Activated CD4-positive, alpha-beta T cell treated with anti-CD3 and anti-CD28 coated beads for 1 hour (primary cell): ENCODE measurements at places on chromosomes 12 and 14.
A peak's percentile ranks its signal among the peaks of the same experiment; 100 is the strongest.

- no peak for DNase-seq
Observed at GRCh38 chr14:92398888-92399636, 76.1 kb downstream of the SLC24A4 start.

DNA sequence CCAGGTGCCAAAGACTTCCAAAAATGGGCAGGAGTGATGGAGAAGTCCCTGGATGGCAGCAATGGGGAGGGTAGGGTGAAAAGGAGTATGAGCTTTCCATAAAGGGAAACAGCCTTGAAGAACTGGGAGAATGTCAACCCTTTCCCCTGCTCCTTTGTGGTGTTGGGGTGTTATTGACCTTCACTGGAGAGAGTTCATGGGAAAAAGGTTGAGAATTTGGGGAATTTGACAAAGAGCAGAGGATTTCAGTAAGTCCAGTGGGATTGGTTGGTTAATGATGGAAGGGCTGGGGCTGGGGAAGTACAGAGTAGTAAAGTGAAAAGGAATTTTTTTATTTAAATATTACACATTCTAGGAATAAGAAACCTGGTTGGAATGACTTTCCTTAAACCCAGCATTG lies 116.6 kb downstream of the ERC1 start:
- DNase-seq, result no peak

- no peak for DNase-seq
Observed at GRCh38 chr12:101941306-101942249, 64.2 kb downstream of the DRAM1 start.

DNA sequence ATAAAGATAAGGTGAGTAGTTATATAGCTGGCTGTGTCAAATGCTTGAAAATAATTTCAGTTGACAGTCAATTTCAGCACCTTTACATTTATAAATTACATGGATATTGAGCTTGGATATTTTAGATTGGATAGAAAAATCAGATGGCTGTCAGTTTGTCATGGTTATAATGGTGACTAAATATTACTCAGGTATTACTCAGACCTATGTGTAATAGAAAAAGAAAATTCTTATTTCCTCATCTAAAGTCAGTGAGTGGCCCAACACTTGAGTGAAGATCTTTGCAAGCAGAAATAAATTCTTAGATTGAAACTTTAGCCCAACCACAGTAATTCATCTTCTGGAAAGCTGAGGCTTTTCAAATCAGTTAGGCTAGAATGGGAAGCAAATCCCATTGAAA lies 354.4 kb downstream of the NAV3 start:
- DNase-seq, result no peak

- no peak for DNase-seq
Observed at GRCh38 chr12:53558631-53559030, 51.3 kb upstream of the NPFF start.

- no peak for DNase-seq
Observed at GRCh38 chr14:76169776-76170175, 18.1 kb downstream of the GPATCH2L start.

GRCh38 chr14:105064001-105064400 lies 1.2 kb downstream of the GPR132 start:
- no peak for DNase-seq

GRCh38 chr12:53750812-53751335 lies 905 bp downstream of the CISTR start:
- DNase-seq, result no peak

DNA sequence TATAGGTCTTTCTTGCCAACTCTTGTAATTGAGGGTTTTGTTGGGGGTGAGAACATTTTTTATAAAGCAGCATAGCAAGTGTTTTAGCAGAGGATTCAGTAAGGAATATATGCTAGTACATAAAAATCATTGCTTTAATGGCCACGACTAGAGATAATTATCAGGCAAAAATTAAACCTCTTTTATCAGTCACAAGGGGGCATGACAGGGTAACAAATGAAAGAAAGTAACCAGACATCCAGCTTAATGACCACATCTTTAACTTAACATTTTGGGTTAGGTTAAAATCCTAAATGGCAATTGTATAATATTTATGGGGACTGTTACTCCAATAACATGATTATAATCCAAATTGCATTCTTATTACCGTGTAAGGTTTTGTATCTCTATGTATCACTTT lies 119.6 kb downstream of the LRRIQ1 start:
- DNase-seq, result no peak

DNA sequence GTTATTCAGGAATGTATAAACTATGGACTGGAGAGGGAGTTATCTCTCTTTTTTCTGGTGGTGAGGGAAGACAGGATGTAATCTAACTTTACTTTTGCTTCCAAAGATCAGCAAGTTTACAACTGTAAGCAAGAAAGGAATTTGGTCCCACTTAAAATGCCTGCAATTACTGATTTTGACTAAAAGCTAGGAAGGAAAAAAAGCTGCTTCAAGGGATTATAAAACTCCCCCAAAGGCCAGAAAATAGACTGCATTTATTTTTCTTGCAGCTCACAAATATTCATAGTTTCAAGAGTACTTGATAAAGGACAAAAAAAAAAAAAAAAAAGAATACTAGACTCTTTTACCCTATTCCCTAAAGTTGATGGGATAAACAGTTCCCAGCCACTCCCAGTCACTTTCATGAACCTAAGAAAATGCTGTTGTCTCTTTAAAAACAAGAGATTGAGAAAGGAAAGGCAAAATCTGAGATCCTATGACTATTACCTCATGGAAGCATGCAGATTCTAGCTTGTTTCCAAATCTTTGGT lies 128.7 kb upstream of the BMP4 start:
- DNase-seq, result no peak

GRCh38 chr12:20120403-20120725 lies 248.0 kb upstream of the PDE3A start:
- DNase-seq, result no peak

DNA sequence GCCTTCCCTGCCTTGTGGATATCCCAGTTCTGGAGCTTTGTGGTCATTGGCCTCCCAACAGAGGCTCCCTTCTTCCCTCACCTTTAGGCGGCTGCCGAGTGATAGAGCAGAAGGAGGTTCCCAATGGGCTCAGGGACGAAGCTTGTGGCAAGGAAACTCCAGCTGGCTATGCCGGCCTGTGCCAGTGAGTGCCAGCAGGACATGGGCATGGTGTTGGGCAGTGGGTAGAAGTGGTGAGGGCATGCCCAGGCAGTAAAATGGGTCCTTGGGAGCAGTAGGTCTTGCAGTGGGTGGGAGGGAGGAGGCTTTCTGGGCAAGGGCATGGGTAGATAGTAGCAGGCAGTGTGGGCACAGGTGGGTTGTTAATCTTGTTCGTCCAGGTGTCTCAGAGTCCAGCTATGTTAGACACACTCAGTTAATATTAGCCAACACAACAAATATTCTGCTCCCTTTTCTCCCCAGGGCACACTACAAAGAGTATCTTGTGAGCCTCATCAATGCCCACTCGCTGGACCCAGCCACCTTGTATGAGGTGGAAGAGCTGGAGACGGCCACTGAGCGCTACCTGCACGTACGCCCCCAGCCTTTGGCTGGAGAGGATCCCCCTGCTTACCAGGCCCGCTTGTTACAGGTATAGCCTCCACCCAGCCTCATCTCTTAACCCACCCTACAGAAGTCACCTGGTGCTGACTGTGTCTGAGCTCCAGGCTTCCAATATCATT lies 1.1 kb upstream of the IRF9 start:
- DNase-seq, result no peak

DNA sequence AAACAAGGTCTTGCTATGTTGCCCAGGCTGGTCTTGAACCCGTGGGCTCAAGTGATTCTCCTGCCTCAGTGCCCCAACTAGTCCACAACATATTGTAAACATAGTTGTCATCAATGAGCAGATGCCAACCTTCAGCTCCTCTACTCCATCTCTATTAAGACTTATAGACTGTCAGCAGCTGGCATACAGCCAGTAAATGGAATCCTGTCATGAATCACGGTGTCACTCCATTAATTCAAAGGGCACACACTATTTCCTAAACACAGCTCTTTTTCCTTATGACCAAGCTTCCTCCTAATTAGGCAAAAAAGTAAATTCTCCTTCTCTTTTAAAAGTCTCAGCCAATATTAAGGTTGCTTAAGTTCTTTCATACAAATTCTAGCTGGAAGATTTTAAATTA lies 111.2 kb downstream of the ITPR2 start:
- DNase-seq, result no peak

GRCh38 chr12:18277196-18277595 lies 15.9 kb downstream of the PIK3C2G start:
- DNase-seq, result no peak

DNA sequence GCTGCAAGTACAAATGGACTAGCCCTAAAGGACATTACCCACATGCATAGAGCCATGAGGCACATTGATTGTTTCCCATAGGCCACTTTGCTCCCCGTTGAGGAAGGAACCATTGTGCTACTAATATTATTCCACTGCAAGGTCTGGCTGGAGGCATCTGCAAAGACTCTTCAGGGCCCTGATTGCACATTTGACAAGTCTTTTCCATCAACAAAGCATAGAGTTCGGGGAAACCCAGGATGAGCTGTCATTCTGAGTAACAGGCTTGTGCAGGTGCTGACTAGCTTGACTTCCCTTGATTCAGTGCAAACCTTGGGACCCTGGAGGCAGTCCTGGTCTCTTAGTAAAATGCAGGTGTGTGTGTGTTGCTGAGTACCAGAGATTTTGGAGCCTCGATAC lies 73.8 kb downstream of the SUSD6 start:
- DNase-seq, result peak; percentile 36

GRCh38 chr14:32083789-32084188 lies 6.7 kb downstream of the ARHGAP5 start:
- DNase-seq, result no peak

GRCh38 chr14:89912667-89913211 lies 41.8 kb downstream of the EFCAB11 start:
- DNase-seq, result no peak

GRCh38 chr14:92033906-92034687 lies 5.8 kb downstream of the TRIP11 start:
- no peak for DNase-seq

GRCh38 chr12:108457006-108457733 lies 57.9 kb upstream of the FICD start:
- no peak for DNase-seq

GRCh38 chr12:66901138-66901932 lies 222.5 kb upstream of the GRIP1 start:
- no peak for DNase-seq

GRCh38 chr14:49173765-49174373 lies 412.3 kb downstream of the RPS29 start:
- no peak for DNase-seq

GRCh38 chr12:19206493-19207077 lies 77.1 kb downstream of the PLEKHA5 start:
- no peak for DNase-seq

DNA sequence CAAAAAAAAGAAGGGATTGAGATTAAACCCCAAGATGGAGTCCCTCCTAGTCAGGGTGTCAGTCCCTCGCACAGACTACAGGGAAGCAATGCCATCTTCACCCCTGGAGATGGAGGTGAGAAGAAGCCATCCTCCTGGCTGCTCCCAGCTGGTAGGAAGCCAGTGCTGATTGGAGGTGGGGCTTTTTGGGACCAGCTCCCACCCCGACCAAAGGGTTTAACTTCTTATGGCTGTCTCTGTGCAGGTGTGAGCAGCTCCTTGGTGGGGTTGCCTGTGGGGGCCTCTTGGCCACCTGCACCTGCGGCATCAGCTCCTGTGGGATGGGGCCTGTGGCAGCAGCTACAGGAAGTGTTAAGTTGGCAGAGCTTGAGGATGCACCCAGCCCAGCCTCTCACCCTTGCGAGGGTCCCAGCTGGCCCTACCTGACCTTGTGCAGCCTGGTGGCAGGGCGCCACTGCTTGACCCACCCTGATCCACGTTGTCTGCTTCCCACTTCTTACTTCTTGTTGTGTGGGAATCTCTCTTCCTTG lies 3.8 kb upstream of the KRT86 start:
- DNase-seq, result no peak

DNA sequence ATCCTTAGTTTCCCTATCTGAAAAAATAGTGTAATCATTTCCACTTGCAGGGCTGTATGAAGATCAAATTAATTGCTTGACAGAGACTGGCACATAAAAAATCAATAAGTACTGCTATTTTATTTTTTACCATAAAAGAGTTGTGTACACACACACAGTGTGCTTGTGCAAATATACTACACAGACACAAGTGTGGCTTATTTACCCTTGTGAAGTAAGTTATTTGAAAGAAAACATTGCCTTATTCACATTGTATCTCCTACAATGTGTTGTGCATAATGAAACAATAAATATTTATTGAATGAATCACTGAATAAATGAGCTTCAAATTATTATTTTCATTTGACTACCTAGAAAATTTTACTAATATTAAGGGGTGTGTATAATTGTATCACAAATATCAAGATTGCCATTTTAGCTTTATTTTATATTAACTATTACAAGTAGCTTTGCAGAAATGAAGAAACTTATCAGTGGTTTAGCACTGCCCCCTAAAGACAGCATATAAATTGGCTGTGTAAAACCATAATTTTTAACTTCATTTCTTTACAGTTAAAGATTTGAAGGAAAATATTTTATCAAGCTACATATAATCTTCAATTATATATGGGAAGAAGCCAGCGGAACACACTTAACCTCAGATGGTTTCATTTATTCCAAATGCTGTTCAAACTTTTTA lies 11.3 kb downstream of the GARIN6 start:
- no peak for DNase-seq

GRCh38 chr12:127290251-127290650 lies 976.7 kb upstream of the TMEM132C start:
- no peak for DNase-seq

GRCh38 chr12:117494833-117495655 lies 133.6 kb upstream of the NOS1 start:
- no peak for DNase-seq

GRCh38 chr14:96216627-96217026 lies 12.0 kb downstream of the BDKRB2 start:
- no peak for DNase-seq

GRCh38 chr12:2032506-2032905 lies 20.3 kb upstream of the CACNA1C start:
- DNase-seq, result no peak

- no peak for DNase-seq
Observed at GRCh38 chr14:74508844-74509428, 15.4 kb downstream of the ISCA2 start.

DNA sequence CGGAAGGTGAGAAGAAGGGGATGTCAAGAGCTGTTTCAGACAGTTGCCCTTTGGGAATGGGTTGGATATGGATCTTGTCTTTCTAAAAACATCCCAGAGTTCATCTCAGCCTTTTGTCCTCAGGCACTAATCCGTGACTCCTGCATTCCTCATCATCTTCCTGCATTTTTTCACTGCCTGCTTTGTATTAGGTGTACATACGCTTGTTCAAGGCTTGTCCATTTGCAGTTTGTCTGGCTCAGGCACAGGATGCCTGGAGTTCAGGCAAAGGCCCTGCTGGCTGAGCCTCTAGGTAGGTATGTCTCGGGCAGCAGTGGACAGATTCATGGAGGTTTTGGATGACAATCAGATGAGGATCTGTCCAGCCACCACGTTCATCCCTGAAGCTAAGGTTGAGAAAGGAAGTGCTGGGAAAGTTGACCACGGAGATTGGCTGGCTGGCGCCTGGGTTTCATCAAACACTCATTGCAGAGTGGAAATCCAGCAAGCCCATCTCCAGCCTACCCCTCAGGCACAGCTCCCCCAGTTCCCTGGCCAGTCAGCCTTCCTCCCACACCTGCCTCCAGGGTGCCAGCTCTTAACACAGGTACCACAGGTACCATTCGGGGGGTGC lies 12.4 kb upstream of the TMEM106C start:
- DNase-seq, result no peak

- DNase-seq, result no peak
Observed at GRCh38 chr12:38279756-38280155, 36.8 kb upstream of the ALG10B start.
